ENCODE measurements at places on chromosomes 7 and 10.

DNA sequence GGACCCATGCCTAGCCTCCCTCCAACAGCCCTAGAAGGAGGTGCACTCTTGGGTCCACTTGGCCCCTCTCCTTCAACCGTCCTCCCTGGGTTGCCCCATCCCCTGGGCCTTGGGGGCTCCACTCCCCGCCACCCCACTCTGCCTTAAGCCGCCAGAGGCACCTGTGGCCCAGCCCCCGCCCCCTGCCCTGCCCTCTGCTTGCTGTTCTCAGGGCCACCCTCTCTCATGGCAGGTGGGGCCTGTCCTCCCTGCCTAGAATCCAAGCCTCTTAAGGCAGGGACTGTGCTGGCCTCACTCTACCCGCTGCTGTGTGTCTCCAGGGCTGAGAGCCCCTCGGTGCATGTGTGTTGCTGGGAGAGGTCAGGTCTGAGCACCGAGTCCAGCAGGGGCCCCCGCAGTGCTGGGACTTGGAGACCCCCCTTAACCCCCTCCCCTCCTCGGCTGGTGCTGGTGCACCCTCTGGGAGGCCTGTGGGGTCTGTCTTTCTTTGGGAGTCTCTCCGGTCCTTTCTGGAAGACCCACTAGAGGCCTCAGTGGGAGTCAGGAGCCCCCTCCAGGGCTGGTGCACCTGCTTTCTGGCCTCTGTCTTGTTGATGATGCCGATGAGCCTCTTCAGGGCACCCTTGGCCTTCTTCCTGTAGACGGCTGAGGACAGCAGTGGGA, 43.8 kb downstream of the CFAP46 start:
- DNase-seq, result no peak

GRCh38 chr10:6062101-6062771, at the start of gene IL2RA:
IL2RA (minus strand) TSS chr10:6062367; CDS start chr10:6062151, 216 bp downstream.
- DNase-seq, result no peak

GRCh38 chr10:101693978-101694673, 844 bp downstream of the FBXW4 start:
- peak; percentile 95 for DNase-seq

GRCh38 chr10:35251373-35252100, 84.8 kb upstream of the CCNY start:
- DNase-seq, result no peak

GRCh38 chr7:14936554-14936953, 34.0 kb upstream of the DGKB start:
- DNase-seq, result peak; percentile 30

DNA sequence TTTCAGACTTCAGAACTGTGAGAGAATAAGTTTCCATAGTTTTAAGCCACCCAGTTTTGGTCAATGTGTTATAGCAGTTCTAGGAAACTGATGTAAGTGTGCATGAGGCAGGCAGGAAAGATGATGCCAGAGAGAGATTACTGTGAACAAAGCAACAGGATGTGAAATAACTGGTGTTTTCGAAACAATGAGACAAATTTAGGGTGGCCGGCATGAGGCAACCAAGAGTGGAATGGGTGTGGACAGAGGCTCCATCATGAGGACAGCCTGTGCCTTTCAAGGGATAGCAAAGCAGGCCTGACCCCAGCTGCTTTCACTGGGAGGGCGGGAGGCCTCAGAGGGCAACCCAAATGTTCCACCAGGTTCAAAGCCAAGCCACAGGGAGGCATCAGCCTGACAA, 67.3 kb upstream of the UCN3 start:
- DNase-seq, result no peak

GRCh38 chr10:2680821-2681220, 386.5 kb upstream of the PFKP start:
- DNase-seq, result no peak

GRCh38 chr7:92621026-92621540, 30.9 kb upstream of the FAM133B start:
- DNase-seq, result no peak

- DNase-seq, result no peak
Measured at GRCh38 chr10:4579844-4580243, 246.2 kb upstream of the AKR1E2 start.

DNA sequence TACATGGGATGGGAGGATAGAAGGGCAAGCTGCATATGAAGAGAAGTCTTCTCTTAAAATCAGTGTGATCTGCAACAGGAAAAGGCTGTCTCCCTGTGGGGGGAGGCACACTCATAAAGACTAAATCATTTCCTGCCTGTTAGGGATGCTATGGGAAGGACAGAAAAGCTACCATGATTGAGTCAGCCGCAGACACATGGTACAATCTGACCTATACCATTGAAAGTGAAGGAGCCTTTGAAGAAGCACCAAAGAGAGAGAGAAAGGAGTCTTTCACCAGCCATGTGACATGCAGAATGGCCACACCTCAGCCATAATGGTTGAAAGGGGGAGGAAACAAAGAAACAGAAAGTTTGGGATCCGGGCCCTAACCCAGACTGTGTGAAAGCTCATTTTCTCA, 29.1 kb downstream of the NUDCD3 start:
- no peak for DNase-seq

DNA sequence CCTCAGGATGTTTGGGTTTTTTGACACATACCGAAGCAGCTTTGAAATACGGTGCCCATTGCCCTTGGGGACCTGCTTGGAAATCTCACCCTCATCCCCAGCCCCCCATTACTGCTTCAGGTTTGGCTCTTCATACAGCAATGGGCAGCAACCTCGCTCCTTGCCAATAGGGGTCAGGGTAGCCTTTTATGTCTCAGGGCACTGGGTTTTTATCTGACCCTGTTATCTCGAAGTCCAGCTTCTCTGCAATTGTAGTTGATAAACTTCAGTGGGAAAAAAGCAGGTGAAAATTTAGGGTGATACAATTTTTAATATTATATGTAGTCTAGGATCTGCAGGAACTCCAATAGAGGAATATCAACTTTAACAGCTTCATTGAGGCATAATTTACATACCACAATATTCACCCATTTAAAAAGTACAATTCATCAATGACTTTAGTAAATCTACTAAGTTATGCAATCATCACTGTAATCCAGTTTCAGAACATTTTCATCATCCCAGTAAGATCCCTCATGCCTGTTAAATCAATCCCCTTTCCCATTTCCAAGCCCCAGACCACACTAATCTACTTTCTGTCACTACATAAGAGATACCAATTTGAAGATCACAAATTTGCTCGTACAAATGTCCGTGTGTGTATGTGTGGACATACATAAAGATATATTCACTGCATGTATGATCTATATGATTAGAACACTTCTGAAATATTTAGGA, 386.2 kb downstream of the KCNMA1 start:
- no peak for DNase-seq

GRCh38 chr7:68147614-68148238, 1151.1 kb downstream of the TYW1 start:
- DNase-seq, result no peak

DNA sequence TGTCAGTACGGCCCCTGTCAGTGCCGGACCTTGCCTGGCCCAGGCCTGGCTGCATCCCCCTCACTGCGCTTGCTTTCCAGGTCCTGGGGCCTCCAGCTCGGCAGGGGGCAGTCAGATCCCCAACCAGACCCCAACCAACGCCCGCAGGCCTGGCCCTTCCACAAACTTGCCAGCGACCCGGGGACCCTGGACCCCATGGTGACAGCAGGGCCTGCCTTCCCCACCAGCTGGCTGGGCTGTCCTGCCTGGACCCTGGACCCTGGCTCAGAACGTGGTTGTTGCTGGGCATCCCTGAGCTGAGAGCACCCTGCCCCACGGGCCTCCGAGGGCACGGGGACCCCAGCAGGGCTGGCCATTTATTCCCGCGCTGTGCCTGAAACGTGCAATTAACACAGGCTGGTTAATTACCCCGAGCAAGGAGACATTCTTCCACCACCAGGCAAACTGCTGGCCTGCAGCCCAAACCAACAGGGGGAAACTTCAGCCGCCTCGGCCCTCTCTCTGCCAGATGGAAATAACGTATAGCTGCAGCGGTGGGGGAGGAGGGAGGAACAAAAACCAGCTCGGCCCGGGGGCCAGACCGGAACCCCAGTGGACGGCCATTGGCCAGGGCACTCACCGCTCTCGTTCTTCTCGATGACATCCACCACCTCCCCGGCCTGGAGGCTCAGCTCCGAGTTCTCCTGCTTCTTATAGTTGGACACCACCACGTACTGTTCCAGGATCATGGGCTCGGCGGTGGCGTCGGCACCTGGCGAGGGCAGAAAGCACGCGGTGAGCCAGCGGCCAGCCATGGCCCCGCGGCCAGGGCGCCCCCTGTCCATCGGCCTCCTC, 167.1 kb downstream of the NEURL1 start:
- peak; percentile 81 for DNase-seq

- DNase-seq, result no peak
Measured at GRCh38 chr10:77507291-77507880, 130.2 kb downstream of the KCNMA1 start.

- DNase-seq, result no peak
Measured at GRCh38 chr7:19665399-19666008, 43.3 kb downstream of the POLR1F start.

DNA sequence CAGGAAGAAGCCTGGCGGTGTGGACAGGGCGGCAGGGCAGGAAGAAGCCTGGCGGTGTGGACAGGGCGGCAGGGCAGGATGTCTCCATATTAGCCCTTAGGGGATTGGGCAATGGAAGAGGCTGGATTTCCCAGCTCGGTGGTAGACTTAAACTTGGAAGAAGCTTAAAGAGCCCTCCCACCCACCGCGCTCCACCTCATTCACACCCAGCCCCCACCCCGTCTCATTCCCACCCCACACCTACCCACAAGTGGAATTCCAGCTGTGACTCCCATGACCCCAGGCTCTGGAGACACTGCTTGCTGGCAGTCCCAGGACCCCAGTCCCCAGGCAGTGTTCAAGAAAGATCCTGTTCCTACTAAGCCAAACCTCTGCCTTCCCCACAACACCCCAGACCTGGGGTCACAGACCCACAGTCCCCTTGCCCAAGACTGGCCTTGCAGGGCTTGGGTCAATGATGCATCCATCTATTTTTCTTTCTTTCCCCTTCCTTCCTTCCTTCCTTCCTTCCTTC, 34.0 kb downstream of the SPDYE6 start:
- no peak for DNase-seq

GRCh38 chr7:131186816-131187215, 140.9 kb upstream of the MKLN1 start:
- no peak for DNase-seq

GRCh38 chr7:91420606-91421005, 156.4 kb downstream of the FZD1 start:
- DNase-seq, result no peak

DNA sequence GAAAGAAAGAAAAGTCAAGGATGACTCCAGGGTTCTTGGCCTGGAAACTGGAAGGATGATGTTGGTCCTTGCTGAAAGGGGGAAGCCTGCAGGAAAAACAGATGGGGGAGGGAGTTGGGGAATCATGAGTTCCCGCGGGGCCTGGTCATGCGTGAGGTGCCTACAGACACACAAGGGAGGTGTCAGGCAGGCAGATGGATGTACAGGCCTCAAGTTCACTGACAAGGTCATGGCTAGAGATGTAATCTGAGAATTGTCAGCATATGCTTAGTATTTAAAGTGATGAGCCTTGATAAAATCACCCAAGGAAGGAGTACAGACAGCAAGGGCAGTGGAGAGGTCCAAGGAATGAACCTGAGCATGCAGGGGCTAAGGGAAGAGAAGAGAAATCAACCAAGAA, 46.8 kb downstream of the DLG5 start:
- peak; percentile 32 for DNase-seq

DNA sequence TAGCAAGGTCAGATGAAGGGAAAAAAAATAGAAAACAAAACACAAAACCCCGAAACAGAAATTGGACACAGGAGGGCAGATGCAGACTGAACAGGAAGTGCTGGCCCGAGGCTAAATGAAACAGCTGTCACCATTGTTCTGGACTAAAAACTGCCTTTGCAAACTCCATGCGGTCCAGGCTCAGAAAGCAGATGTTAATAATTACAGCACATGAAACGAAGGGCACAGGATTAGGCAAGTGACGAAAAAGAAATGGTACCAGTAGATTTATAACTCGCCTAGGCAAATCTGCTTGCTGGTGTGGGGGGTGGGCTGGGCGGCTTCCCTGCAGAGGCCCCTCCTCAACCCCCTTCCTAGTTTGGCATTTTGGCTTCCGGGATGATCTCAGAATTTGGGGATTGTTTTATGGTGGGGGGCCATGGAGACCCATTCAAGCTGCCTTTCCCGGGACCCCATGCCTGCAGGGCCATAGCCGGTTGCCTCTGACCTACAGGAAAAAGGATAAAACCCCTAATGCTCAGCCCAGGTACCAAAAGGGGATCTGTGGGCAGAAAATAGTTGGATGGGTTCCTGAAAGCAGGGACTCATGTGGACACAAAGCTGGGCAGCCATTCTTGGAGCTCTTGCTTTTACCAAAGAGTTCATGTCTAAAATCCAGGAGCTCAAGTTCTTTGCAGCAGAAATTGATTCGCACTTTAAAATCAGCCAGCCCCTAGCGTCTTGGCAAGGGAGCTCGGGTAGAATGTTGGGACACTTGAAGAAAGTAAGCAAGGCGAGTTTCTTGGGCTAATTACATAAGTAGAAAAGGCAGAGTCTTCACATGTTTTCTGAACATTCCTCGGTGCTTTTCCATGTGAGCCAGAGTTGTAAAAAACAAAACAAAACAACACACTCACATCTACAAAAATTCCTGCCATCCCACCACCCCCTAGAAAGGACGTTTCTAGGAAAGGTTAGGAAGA, 39.0 kb upstream of the EMX2 start:
- peak; percentile 33 for DNase-seq

- DNase-seq, result no peak
Measured at GRCh38 chr10:69387500-69387899, 29.2 kb downstream of the TACR2 start.

GRCh38 chr10:127952575-127952869, 45.6 kb downstream of the PTPRE start:
- DNase-seq, result no peak

- no peak for DNase-seq
Measured at GRCh38 chr7:112806156-112806555, 16.0 kb upstream of the TMEM168 start.

All from right kidney (tissue), 9 donors.